ENCODE measurements at places on chromosomes 2 and 18. TPM values are rescaled to one million over a fixed set of nuclear protein-coding genes. Genes with fewer than 3 reads are reported as not detected.

- H3K4me1 ChIP-seq, result peaks cover 17% of the 10 kb centered on the region
- H3K4me3 ChIP-seq, result no peak overlapping the region
- no peak overlapping the region for H3K27ac ChIP-seq
Observed at GRCh38 chr2:86020984-86021383, 84.7 kb downstream of the POLR1A start.

- no peaks in the 10 kb centered on the region for H3K27me3 ChIP-seq
- H3K27ac ChIP-seq, result no peak overlapping the region
- DNase-seq, result no peak
- H3K4me1 ChIP-seq, result peaks cover 8% of the 10 kb centered on the region
Observed at GRCh38 chr2:207092818-207093217, 72.9 kb downstream of the KLF7 start.

DNA sequence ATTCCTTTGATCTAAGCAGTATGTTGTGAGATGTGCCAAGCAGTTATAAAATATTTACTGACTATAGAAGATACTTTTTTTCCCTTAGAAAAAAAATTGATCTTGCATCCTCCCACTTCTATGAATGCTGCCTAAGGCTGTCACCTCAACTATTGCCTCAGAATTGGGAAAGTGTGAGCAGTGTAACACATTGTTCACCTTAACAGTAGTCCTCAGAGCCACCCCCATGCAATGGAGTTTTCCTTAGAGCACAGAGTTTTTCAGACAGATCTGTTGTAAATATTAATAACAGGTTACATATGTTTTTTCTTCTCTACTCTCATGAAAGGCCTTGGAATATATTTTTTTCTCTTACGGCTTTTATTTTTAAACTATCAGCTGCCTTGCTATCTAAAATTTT is 607.3 kb downstream of the STK39 start:
- H3K36me3 ChIP-seq, result no peaks in the 10 kb centered on the region
- no peaks in the 10 kb centered on the region for H3K27me3 ChIP-seq
- H3K4me3 ChIP-seq, result no peak overlapping the region

CTAGE1 gene
- total RNA-seq, result not detected

RNU2-63P gene
- not detected for total RNA-seq
